ENCODE measurements at places on chromosomes 2 and 18.
A peak's percentile ranks its signal among the peaks of the same experiment; 100 is the strongest.

DNA sequence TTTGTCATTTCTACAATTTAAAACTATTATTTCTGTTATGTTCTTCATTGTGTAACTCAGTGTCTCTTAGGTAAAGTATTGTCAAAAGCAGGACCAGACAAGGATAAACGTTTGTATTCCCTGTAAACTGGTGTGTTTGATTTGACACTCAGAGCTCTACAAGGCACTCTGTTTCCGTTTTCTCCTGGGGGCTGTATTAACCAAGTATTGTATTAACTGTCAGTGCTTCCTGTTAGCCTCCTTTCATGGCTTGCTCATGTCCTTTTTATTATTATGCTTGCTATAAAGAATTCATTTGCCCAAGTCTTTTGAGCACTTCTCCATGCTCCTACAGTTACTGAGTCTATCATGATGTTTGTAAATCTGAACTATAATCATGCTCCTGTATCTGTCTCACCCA lies 323.7 kb downstream of the LPIN1 start:
- no peak for DNase-seq

DNA sequence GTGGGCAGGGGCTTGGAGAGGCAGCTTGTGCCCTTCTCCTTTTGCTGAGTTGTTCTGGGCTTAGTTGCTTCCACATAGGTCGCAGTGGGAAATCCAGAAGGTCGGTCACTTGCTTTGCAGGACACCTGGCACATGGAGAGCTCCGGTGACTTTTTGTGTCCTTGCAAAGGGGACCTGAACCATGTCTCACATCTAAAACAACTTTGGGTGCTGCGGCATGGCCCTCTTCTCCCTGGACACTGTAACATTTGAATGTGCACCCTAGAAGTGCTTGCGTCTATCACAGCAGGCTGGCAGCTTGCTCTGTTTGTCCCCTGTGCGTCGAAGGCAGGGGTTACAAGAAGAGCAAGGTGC lies 189.9 kb upstream of the TWIST2 start:
- DNase-seq: no peak

DNA sequence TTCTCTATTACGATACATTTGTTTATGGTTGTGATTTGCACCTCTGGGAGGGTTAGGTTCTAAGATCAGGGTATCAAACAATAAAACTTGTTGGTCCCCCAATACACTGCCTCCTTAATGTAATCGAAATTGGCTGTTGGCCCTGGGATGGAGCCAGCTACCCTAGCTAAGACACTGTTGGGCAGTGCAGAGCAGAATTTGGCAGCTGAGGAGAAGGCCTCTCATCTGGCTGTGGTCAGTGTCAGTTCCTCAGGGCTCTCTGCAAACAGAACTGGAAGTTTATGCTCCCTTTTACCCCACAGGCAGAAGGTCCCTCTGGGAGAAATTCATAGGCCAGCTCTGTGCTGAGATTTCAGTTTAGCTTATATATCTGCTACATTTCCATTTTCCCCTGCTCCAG lies 8.6 kb upstream of the HAAO start:
- DNase-seq: no peak

GRCh38 chr2:20231159-20231558 lies 6.2 kb upstream of the SDC1 start:
- no peak for DNase-seq

DNA sequence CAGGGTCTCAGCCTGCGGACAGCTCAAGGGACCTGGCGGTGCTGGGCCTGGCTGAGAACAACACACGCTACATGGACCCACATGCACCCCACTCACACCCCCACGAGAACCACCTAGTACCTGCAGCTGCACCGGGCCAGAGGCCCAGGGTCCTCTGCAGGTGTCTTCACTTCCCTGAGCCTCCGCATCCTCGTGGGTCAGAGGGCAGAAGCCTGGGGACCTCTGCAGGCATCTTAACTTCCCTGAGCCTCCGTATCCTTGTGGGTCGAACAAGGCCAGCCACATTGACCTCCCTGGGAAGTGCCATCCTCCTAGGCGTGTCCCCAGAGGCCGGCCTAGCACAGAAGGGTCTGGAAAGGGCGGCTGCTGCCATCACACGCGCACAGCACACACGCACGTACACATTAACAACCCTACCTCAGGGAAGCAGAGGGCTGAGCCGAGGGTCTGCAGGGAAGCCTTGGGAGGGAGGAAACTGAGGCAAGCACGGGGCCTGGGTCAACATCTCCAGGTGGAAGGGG lies 62.5 kb upstream of the HPCAL1 start:
- no peak for DNase-seq

- DNase-seq: no peak
These were observed 142.6 kb downstream of the MEIS1 start for GRCh38 chr2:66577321-66578053.

GRCh38 chr2:201322772-201323171 lies 34.4 kb downstream of the FLACC1 start:
- DNase-seq: no peak

DNA sequence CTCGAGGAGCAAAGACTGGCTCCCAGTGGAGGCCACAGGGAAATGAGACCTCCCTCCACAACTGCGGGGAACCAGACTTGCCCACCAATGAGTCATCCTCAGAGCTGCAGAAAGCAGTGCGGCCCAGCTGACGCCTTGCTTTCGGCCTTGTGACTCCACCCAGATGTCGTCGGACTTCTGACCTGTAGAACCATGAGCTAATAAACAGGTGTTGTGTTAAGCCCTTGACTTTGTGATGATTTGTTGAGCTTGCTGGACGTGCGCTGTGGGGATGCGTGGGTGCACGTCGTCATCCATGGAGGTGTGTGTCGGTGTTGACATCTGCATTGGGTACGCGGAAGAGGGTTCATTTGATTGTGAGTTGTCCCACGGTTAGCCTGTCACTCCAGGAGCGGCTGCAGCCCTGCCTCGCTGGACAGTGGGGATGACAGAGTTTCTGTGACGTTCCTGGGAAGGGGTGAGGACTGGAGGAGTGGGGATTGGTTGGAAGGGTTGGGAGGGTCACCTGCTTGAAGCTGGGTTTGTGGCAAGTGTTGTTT lies 154.1 kb downstream of the SH3BP4 start:
- DNase-seq: no peak

GRCh38 chr18:3264362-3264761 lies 2.4 kb downstream of the MYL12B start:
- peak; percentile 20 for DNase-seq

- DNase-seq: no peak
These were observed 215.3 kb downstream of the ANKRD30B start for GRCh38 chr18:14963246-14963645.

DNA sequence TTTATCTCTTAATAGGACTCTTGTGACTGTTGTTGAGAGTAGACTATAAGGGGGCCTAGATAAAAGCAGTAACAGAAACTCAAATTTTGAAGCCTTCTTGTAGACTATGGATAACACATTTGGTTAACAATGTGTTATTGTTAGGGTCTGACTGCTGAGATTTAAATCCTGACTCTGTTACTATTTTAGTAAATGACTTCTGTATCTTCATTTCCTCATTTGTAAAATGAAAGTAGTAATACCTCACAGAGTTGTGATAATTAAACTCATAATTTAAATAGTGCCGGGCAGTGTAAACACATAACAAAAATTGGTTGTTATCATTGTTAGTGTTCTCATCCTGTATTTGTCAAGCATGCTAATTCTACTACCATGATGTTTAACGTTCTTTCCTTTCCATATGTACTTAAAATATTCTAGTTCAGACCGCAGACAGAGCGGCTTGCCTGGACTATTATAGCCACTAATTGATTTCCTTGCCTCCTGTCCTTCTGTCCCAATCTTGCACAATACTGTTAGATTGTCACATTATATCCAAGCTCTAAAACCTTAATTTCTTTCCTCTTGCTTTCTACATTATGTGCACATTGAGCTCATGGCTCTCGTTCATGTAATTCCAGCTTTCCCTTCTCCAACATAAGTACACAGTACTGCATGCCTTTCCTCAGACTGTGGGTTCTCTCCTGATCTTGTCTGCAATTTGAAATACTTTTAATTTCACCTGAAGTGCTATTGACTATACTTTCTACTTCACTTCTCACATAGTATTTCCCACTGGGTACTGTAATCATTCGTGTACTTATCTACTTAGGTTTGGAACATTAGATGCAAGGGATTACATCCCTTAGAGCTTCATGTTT lies 48.4 kb downstream of the RBBP8 start:
- DNase-seq: no peak

DNA sequence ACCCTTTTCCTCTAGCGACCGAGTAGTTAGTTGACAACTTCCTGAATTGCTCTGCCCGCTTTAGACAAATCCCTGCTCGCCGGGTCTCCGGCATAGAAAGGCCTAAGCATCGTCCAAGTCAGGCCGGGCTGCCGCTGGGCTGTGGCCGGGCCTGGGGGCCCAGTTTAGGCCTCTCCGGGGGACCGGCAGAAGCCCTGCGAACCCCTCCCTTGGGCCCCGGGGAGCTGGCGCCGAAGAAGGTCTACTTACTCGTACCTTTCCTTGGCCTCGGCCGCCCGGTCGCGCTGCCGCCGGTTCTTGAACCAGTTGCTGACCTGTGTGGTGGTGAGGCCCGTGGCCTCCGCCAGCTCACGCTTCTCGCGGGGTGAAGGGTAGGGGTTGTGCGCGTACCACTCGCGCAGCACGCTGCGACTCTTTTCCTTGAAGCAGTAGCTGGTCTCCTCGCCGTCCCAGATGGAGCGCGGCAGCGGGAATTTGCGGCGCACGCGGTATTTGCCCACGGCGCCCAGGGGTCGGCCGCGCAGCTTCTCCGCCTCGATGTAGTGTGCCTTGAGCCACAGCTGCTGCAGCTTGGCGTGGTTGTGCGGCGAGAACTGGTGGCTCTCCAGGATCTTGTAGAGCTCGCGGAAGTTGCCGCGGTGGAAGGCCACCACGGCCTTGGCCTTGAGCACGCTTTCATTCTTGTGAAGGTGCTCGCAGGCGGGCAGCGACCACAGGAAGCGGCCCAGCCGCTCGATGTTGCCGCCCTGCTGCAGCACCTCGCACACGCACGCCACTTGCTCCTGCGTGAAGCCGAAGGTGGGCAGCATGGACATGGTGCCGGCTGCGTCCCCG lies 739 bp downstream of the SIX2 start:
- DNase-seq: no peak

DNA sequence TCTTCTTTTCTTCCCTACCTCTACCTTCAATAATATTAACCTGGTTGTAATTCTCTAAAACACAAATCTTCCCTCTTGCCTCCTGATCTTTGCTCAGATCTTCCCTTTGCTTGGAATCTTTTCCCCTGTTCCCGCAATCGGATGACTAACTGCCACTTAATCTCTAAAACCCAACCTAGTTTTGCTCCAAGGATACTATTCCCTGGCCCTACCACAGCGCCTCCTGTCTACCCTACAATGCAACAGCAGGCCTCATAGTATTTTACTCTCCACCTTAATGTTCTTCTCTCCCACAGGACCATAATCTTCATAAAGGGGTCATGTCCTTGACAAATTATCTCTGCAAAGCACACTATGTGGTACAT lies 246.8 kb upstream of the TNP1 start:
- no peak for DNase-seq

GRCh38 chr2:230666446-230666845 lies 46.2 kb upstream of the CAB39 start:
- no peak for DNase-seq

DNA sequence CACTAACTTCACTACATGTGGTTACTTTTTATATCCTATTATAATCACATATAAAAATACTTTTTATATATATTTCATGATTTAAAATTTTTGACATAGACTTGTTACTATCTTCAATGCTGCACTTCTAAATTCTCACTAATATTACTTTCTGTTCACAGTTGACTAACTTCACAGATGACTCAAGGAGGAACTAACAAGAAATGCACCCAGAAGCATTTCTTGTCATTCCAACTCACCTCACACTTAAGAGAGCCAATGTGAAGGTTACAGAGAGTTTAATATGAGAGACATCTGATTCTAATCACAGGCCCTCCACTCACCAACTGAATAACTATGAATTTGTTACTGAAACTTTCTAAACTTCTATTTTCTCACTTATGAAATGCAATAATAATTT lies 399.8 kb upstream of the SLC8A1 start:
- DNase-seq: no peak

DNA sequence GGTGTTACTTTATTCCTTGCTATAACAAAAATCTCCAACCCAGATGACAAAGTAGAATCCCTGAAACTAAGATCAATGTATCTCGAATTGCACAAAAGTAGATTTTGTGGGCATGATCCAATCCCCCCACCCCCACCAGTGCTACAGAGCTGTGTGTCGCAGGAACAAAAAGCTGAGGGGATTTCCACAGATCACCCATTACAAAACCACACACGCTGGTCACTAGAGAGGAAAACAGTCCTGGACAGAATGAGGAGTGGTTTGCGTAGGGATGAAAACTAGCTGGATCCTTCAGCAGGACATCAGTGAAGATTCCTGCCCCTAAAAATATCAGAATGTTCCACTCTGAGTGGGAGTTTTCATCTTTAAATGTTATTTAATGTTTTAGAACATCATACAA lies 165.3 kb upstream of the STK17B start:
- DNase-seq: no peak

DNA sequence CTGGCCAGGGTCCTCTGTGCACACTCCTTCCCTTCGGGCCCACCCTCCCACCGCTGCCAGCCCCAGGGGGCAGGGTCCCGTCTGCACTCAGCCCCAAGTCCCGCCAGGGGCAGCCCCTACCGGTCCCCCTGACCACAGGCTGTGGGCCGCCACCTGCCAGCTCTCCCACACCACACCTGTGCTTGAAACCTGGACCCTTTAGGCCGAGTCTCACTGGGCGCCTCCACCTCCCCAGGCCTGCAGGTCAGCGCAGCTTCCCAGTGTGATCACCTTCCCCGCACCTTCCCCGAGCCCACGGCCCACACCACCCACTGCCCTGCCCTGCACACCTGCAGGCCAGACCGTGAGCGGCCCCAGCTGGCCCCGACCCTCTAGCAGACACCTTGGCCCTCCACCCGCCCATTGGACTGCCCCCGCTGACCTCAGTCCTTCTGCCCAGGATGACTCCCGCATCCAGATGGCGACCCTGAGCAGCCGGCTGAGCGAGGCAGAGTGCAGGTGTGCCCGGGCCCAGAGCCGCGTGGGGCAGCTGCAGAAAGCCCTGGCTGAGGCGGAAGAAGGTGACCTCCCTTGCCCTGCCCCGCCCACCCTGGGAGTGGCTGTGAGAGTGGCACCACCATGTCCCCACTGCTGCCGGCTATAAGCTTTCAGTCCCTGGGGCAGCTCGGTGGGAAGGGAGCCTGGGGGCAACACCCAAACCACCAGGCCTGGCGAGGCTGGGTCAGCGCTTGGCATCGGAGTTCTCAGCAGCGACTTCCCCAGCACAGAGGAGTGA lies 31.3 kb upstream of the SNED1 start:
- no peak for DNase-seq

- DNase-seq: no peak
These were observed 53.2 kb upstream of the CCDC85A start for GRCh38 chr2:56130463-56131070.

GRCh38 chr2:234164493-234165413 lies 114.3 kb downstream of the SPP2 start:
- peak; percentile 43 for DNase-seq

- peak; percentile 23 for DNase-seq
These were observed 184.3 kb downstream of the SH3BP4 start for GRCh38 chr2:235135990-235136561.

- DNase-seq: no peak
These were observed 247.6 kb downstream of the DYM start for GRCh38 chr18:49212819-49213218.

GRCh38 chr2:104481341-104481740 lies 372.6 kb upstream of the POU3F3 start:
- DNase-seq: no peak

GRCh38 chr18:42578792-42579191 lies 536.7 kb downstream of the RIT2 start:
- DNase-seq: no peak
